ENCODE measurements at places on chromosomes 7 and 10.
A peak's percentile ranks its signal among the peaks of the same experiment; 100 is the strongest.

- DNase-seq = no peak
- H3K4me3 ChIP-seq = no peak overlapping the region
- no peak overlapping the region for H3K27ac ChIP-seq
- no peaks in the 10 kb centered on the region for H3K27me3 ChIP-seq
- H3K36me3 ChIP-seq = no peaks in the 10 kb centered on the region
- H3K4me1 ChIP-seq = no peaks in the 10 kb centered on the region
These were observed 327.7 kb upstream of the NPSR1 start for GRCh38 chr7:34330308-34330707.

GRCh38 chr7:148854983-148855382 is 29.1 kb downstream of the EZH2 start:
- no peaks in the 10 kb centered on the region for H3K27me3 ChIP-seq
- no peak overlapping the region for H3K27ac ChIP-seq
- no peaks in the 10 kb centered on the region for H3K4me1 ChIP-seq
- no peaks in the 10 kb centered on the region for H3K36me3 ChIP-seq

DNA sequence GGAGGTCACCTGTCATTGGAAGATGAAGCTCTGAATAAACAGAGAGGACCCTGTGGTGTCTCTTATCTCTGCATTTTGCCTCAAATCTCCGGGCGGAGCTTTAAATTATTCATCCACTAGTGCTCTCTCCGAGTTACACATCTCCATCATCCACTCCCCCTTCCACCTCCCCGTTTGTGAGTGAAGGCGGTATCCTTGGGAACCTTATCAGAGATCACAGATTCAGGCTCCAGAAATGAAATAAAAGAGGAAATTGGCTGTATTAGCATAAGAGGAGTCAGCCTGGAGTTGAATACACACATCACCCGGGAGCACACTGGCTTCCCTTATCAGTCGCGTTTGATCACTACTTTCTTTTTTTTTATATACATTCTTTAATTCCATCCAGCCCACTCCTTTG is 1184.8 kb downstream of the GATA3 start:
- no peaks in the 10 kb centered on the region for H3K4me1 ChIP-seq
- no peak for DNase-seq
- peaks cover 25% of the 10 kb centered on the region for H3K27me3 ChIP-seq
- no peak overlapping the region for H3K4me3 ChIP-seq
- H3K36me3 ChIP-seq = no peaks in the 10 kb centered on the region

- no peaks in the 10 kb centered on the region for H3K27me3 ChIP-seq
- H3K4me1 ChIP-seq = peaks cover 4% of the 10 kb centered on the region
- no peaks in the 10 kb centered on the region for H3K36me3 ChIP-seq
- no peak for DNase-seq
- H3K27ac ChIP-seq = no peak overlapping the region
These were observed 84.2 kb upstream of the STEAP1B start for GRCh38 chr7:22584179-22584578.

- peaks cover 2% of the 10 kb centered on the region for H3K4me1 ChIP-seq
- no peaks in the 10 kb centered on the region for H3K36me3 ChIP-seq
- no peak for DNase-seq
- H3K27ac ChIP-seq = no peak overlapping the region
- no peaks in the 10 kb centered on the region for H3K27me3 ChIP-seq
These were observed 366.6 kb upstream of the ZMIZ1 start for GRCh38 chr10:78702186-78702585.

DNA sequence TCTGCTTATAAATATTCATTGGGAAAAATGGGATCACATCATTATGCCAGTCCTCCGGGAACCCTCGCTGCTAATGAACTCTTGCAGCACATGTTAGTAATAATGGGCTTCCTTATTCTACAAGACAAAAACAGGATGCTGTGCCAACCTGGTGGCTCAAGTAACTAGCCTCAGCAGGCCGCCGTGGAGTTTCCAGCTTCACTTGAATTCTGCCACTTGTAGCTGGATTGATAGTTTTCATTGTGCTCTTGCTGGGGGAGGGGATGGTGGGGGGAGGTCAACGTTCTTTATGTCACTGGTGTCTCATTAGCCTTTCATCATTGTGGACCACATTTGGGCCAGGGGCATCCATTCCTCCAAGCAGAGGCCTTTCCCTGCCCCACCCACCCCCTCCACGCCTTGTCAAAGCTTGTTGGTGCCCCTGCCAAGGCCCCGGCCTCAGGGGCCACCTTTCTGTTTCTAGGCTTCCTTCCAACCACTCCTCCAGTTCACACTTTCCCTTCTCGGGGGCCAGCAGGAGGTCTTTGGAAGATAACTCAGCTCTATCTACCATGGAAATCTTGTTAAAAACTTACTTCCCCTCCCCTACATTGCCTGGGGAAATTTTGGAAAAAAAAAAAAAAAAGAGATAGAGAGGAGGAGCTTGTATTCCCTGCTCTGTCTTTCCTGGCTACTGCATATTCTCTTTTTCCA is 153.9 kb downstream of the BMPER start:
- H3K4me3 ChIP-seq = no peak overlapping the region
- no peak for DNase-seq
- peaks cover 11% of the 10 kb centered on the region for H3K4me1 ChIP-seq
- H3K27me3 ChIP-seq = no peaks in the 10 kb centered on the region
- H3K36me3 ChIP-seq = no peaks in the 10 kb centered on the region

- H3K4me1 ChIP-seq = peaks cover 7% of the 10 kb centered on the region
- H3K4me3 ChIP-seq = no peak overlapping the region
- H3K27ac ChIP-seq = no peak overlapping the region
- DNase-seq = peak; percentile 59
- peaks cover 7% of the 10 kb centered on the region for H3K36me3 ChIP-seq
These were observed 32.6 kb downstream of the LHPP start for GRCh38 chr10:124494046-124494807.

DNA sequence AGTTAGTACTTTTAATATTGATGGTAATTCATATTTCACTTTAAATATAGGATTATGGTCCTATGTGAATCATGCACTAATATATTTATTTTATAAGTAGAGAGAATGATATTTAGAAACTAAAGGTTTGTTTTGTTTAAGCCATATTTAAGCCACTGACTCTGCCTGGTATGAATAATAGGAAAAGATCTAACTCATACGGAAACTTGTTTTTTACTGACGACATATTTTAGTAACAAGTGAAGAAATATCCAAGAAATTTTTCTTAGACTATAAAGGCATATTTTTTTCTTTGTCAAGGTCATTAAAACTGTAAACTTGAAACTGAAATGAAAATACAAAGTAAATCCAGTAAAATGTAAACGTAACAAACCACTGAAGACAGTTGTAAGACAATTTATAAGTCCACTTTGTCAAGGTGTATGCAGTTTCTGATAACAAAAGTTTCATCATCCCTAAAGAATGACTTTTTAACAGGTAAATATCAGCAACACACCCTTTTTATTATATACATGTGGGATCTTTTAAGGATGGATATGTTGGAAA is 147.1 kb downstream of the PHF14 start:
- peaks cover 4% of the 10 kb centered on the region for H3K36me3 ChIP-seq
- no peak overlapping the region for H3K27ac ChIP-seq
- no peaks in the 10 kb centered on the region for H3K27me3 ChIP-seq
- no peak for DNase-seq
- H3K4me3 ChIP-seq = no peak overlapping the region

DNA sequence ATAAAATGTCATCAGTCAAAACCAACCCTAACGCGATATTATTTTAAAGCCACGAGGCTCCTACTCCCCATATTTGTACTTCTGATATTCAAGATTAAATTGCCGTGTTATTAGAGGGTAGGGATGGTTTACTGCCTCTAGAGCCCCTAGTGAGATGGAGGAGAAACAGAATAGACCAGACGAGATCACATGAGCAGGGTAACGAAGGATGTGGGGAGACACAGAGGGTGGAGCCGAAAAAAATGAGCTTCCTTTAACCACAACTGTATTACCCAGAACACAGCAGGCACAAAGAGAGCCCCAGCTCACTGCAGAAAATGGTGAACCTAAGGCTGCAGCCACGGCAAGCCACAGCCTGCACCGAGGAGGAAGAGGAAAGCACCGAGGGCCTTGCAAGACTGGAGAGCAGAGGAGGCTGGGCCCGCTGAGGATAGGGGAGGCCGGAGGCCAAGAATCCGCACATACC is 14.3 kb downstream of the ZC3HAV1 start:
- H3K4me3 ChIP-seq = no peak overlapping the region
- DNase-seq = no peak
- H3K27ac ChIP-seq = peak overlapping the region; percentile 18
- H3K4me1 ChIP-seq = peaks cover 22% of the 10 kb centered on the region
- no peaks in the 10 kb centered on the region for H3K27me3 ChIP-seq

DNA sequence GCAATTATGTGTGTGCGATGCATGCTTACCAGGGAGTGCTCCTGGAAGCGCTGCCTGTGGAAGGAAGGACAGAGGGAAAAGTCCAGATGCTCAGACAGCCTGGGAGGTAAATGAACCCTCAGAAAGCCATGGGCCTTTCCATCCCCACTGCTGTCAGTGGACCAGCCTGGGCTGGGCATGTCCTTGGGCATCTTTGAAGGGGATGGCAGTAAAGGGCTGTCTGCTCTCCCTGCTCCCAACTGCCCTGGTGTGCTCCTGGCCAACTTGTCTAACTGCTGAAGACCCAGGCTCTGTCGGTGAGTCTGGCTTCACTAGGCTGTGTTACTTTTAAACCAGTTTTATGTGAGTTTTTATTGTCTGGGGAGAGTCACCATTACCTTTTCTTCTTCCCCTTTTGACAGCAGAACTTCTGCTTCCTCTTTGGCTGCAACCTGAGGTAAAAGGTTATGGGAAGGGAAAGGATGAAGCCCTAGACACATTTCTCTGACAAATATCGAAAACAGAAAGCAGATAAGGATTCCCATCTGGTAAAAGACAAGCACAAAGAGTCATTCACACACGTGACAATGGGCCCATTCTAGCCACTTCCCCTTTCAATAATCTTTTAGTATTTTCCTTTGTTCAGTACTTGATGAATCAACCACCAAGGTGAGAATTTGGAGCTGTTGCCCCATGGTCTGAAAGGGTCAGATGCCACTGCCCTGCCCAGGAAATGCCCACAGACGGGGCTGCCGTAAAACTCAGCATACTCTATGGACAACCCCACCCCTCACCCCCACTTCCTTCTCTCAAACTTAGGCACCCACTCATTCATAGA is 27.6 kb upstream of the PIK3AP1 start:
- no peak for DNase-seq
- H3K27ac ChIP-seq = no peak overlapping the region
- no peaks in the 10 kb centered on the region for H3K36me3 ChIP-seq
- no peaks in the 10 kb centered on the region for H3K27me3 ChIP-seq

- H3K27me3 ChIP-seq = peaks cover 2% of the 10 kb centered on the region
- no peak overlapping the region for H3K27ac ChIP-seq
- no peaks in the 10 kb centered on the region for H3K36me3 ChIP-seq
- H3K4me1 ChIP-seq = peaks cover 49% of the 10 kb centered on the region
- peak; percentile 79 for DNase-seq
These were observed 18.8 kb upstream of the INPP5A start for GRCh38 chr10:132518572-132519381.

GRCh38 chr7:82600531-82600930 is 157.0 kb upstream of the CACNA2D1 start:
- DNase-seq = no peak
- no peaks in the 10 kb centered on the region for H3K27me3 ChIP-seq
- no peaks in the 10 kb centered on the region for H3K4me1 ChIP-seq

GRCh38 chr7:95596198-95597063 is at the start of gene PDK4:
Gene PDK4 (minus strand): TSS chr7:95596516. CDS start chr7:95596293, 223 bp downstream.
- H3K36me3 ChIP-seq = peaks cover 26% of the 10 kb centered on the region
- peak within 1 kb of the TSS; percentile 91 for H3K27ac ChIP-seq
- DNase-seq = peak; percentile 97
- peaks cover 32% of the 10 kb centered on the region for H3K4me1 ChIP-seq

DNA sequence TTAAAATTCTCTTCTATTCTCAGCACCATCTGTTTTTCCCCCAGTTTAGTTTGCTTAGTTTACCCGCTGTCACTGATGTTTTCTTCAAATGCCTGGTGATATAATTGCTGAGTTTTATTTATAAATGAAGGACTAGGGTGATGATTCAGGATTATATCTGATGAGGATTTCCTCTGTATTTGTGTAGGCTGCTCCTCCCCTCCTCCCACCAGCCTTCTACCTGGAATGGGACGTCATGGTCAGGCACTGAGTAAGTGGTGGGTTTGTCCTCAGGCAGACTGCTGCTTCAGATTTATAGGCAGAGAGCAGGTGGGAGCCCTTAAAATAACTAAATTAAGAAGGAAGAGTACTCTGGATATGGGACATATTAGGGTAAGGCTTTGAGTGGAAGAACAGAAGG is 35.8 kb downstream of the PALS2 start:
- no peaks in the 10 kb centered on the region for H3K4me1 ChIP-seq
- no peak overlapping the region for H3K4me3 ChIP-seq
- no peaks in the 10 kb centered on the region for H3K27me3 ChIP-seq
- no peaks in the 10 kb centered on the region for H3K36me3 ChIP-seq
